ENCODE measurements at places on chromosomes 3 and 15.

GRCh38 chr3:11297126-11297525, 24.9 kb downstream of the ATG7 start:
- DNase-seq: no peak

DNA sequence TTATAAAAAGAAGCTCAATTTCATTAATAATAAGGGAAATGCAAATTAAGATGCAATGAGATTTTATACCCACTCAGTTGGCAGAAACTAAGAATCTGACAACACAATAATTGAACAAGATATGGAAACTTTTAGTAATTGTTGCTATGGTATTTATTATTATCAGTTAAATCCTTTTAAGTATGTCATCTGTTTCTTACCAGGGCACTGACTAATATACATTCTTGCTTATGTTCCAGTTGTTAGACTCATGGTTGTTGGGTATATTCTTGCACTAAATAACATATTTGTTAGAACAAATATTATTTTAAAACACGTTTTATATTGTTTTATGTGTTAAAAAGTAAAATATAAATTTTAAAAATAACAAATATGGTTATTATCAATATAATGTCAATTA, 690.3 kb downstream of the MECOM start:
- no peak for DNase-seq

- DNase-seq: no peak
These were observed 107.4 kb downstream of the GLDN start for GRCh38 chr15:51448622-51449399.

DNA sequence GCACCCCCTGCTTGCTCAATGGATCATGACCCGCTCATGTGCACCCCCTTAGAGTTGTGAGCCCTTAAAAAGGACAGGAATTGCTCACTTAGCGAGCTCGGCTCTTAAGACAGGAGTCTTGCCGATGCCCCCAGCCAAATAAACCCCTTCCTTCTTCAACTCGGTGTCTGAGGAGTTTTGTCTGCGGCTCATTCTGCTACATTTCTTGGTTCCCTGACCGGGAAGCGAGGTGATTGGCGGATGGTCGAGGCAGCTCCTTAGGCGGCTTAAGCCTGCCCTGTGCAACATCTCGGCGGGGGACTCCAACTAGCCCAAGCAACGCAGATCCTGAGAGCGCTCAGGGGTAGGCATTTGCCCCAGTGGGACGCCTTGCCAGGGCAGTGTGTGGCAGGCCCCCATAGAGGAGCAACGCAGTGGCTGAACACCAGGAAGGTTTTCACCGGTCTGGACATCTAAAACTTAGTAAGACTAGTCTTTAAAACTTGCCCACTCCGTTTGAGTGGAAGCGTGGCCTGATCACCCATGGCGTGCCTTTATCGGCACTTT, 9.5 kb downstream of the SLCO2A1 start:
- DNase-seq: no peak

- DNase-seq: no peak
These were observed 78.4 kb downstream of the THRB start for GRCh38 chr3:24416224-24416623.

- DNase-seq: no peak
These were observed 208.2 kb upstream of the SGO1 start for GRCh38 chr3:20394243-20394642.

GRCh38 chr15:78541744-78542034, 1.4 kb downstream of the PSMA4 start:
- no peak for DNase-seq

GRCh38 chr3:12186515-12187286, 28.0 kb upstream of the TIMP4 start:
- no peak for DNase-seq

- DNase-seq: no peak
These were observed 57.9 kb downstream of the EPHB1 start for GRCh38 chr3:134852893-134853351.

- DNase-seq: peak; percentile 23
These were observed 184.5 kb downstream of the FEZF2 start for GRCh38 chr3:62188681-62189375.

GRCh38 chr3:78277801-78278200, 1237.9 kb downstream of the ROBO2 start:
- no peak for DNase-seq

Data from AG04449 (cell line).